Aorta (tissue), 5 donors: ENCODE measurements at places on chromosomes 7 and 10. TPM values are rescaled to one million over a fixed set of nuclear protein-coding genes. Genes with fewer than 3 reads are reported as not detected.

DNA sequence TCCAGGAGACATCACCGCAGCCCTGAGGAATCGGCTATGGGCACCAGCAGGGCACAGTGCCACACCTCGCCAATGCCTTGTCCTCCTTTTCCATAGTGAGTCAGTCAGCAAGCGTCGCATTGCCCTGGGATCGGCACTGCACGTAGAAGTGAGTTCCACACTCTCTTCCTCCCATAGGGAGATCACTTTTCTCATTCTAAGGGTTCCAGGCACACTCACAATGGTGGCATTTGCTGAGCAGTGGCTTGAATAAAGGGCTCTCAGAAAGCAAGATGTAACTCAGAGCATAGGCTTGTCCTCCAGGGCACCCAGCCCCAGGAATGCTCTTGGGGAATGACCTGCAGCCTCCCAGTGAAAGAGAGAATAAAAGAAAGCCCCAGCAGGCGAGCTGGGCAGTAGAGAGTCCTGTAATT lies 1.1 kb upstream of the VIM start:
- peak; percentile 64 for DNase-seq

DNA sequence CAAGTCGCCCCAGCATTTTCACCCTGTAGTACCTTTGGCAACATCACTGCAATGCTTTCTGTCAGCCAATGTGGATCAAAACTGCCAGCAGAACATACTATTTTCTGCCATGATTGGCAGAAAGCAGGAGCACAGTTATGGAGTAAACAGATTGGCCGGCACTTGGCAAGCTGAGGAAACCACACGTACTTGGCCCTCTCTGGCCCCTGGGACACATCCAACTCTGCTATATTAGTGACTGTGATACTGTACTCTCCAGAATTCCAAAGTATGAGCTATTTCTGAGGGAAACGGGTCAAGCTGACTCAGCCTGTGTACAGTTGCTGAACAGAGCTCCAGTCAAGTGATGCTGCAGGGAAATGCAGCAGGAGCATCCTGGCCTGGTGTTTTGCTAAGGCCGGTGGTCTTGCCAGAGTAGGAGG lies 39.8 kb upstream of the LANCL2 start:
- DNase-seq = peak; percentile 51

DNA sequence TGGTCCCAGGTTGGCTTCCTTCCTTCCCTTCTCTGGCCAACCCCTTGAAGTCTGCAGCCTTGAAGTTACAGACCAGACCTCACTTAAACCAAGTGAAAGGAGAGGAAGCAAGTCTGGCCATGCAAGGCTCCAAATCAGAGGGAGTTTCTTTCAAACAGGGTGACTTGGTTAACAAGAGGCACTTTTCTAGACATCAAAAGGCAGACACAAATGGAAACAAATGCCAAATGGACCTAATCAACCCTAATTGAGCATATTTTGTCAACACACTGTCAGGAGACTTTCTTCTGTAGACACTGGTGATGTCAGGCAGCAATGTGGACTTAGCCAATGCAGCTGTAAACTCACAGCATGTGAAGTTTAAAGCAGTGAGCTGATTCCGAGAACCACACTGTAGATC lies 282.7 kb upstream of the FZD8 start:
- DNase-seq = no peak

The HABP2 gene
- total RNA-seq = not detected

The CLDN12 gene
- total RNA-seq = 29.0 TPM
